NCI-H82 (cell line): ENCODE measurements at places on chromosomes 2 and 18.
A peak's percentile ranks its signal among the peaks of the same experiment; 100 is the strongest.

- no peak for DNase-seq
Observed at GRCh38 chr2:198097630-198098029, 293.2 kb downstream of the PLCL1 start.

DNA sequence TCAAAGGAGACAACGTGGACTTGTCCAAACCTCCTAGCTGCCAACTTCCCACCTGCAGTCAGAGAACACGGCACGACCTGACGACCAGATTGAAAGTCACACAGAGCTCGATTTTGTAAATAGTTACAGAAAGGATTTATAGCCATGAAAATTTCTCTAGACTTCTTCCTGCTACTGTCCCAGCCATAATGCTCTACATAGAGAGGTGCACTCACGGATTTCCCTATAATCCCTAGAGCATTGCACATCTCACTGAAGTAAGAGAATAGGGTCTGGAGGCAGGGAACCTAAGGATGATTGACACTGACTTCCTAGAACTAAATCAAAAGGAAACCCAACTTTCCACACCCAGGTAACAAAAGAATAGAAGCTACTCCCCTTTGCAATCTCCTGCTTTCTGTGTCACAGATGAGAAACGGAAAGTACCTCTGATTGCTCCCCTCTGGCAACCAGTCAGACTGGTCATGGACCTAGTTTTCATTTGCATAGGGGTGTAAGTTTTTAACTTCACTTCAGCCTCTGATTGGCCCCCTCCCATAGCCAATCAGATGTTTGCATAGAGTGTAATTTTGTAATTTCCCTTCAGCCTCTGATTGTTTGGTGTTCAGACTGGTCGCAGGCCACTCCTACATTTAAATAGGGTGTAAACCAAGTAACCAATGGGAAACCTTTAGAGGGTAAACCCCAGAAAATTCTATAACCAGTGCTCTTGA lies 58.6 kb upstream of the FBXO11 start:
- DNase-seq: no peak

GRCh38 chr2:169709981-169710380 lies 15.7 kb downstream of the PHOSPHO2 start:
- DNase-seq: no peak

- DNase-seq: no peak
Observed at GRCh38 chr2:170115501-170116229, 62.3 kb upstream of the MYO3B start.

- no peak for DNase-seq
Observed at GRCh38 chr18:44229693-44230108, 451.0 kb upstream of the SETBP1 start.

DNA sequence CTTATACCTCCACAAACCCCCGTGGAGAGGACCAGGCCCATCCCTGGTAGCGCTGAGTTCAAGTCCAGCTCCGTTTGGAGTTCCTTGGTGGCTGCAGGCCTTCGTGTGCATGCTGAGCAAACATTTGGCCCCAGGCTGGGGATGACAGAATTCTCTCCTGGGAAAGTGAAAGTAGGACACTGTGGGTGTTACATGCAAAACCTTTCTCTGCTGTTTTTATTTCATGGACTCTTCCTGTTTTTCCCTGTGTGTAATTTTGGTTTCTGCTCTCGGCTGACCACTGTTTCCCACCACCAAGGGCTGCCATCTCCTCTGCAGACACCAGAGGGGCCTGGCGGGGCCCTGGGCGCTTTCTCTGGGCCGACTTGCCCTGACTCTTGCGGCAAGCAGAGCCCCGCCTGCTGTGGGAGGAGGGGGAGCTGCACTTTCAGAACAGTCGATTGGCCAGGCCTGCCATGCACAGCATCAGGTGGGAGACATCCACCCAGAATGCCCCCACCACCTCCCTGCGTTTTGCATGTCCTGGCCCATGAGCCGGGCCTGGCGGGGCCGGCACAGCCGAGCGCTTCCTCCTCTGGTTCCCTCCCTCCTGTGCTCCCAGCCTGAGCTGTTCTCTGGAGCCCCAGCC lies 102.4 kb downstream of the CABLES1 start:
- no peak for DNase-seq

- DNase-seq: no peak
Observed at GRCh38 chr2:217638031-217638430, 364.8 kb downstream of the TNS1 start.

- DNase-seq: no peak
Observed at GRCh38 chr2:65666156-65666725, 233.8 kb upstream of the SPRED2 start.

- DNase-seq: no peak
Observed at GRCh38 chr18:31050635-31051034, 8.1 kb upstream of the DSC3 start.

GRCh38 chr2:24085200-24085489 lies 511 bp upstream of the TP53I3 start:
- DNase-seq: no peak

DNA sequence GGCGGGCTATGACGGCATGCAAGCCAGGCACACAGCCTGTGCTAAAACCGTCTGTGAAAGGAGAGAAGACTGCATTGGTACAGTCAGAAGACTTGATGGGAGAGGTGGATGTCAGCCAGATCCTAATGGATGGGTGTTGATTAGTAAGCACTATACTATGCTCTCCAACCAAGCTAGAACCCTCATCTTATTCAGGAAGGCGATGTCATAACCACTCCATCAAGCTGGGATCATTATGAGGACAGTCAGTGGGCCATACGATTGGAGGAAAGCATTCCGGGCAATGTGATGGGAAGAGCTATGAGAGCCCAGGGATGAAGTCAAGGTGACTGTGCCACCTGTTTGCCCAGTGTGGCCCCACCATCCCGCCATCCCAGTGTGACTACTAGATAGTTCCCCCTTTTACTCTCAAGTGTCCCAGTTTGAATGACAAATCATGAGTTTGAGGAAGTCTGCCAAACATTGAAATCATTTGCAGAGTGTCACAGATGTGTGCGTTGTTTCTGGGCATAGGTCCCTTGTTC lies 66.4 kb downstream of the MRPS9 start:
- DNase-seq: no peak

- no peak for DNase-seq
Observed at GRCh38 chr2:120886534-120887319, 151.1 kb downstream of the GLI2 start.

- no peak for DNase-seq
Observed at GRCh38 chr2:37775908-37776250, 104.4 kb upstream of the CDC42EP3 start.

DNA sequence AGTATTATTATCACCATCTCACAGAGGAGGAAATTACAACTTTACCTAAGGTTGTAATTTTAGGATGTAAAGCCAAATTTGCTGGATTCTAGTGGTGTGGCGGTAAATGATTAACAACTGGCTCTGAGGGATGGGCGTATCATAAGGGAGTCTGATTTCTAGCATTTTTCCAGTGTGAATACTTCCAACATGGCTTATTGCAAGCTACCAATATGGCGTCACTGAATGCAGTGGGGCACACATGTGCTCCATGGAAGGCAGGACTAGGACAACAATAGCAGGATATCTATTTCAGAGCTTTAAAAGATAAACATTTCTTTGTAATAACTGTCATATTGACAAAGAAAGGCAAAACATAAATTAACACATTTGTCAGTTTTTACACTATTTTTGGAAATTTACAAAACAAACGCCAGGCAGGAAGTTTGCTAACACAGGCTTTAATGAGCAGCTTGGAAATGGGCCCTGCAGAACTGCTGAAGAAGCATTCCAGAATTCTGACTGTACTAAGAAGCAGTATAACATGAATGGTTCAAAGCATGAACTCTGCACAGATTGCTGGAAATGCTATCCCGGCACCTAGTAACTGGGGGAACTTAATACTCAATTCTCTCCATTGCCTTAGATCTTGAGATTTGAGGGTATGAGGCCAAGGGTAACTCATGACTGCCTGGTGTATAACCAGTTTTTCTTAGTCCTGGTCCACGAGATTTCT lies 439.3 kb upstream of the MAP2 start:
- no peak for DNase-seq

- DNase-seq: no peak
Observed at GRCh38 chr2:172361360-172361759, 66.0 kb upstream of the ITGA6 start.

DNA sequence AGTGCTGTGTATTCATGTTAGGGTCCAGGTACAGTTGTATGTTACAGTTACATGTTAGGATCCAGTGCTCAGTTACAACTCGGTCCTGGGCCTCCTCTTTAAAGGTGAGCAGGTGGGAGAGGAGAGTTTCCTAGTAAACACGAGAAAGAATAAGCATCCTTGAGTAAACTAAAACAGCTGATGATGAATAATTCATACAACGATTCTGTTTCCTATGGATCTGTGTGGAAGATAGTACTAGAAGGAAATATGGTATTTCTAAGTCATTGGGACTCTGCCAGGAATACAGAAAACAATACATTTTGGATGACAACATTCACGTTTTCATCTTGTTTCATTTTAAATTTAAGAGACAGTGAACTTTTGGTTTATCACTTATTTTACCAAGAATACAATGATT lies 29.5 kb downstream of the SNTG2 start:
- no peak for DNase-seq

- DNase-seq: no peak
Observed at GRCh38 chr2:43132683-43133301, 93.6 kb downstream of the ZFP36L2 start.

- no peak for DNase-seq
Observed at GRCh38 chr2:19099181-19099580, 259.2 kb downstream of the OSR1 start.

DNA sequence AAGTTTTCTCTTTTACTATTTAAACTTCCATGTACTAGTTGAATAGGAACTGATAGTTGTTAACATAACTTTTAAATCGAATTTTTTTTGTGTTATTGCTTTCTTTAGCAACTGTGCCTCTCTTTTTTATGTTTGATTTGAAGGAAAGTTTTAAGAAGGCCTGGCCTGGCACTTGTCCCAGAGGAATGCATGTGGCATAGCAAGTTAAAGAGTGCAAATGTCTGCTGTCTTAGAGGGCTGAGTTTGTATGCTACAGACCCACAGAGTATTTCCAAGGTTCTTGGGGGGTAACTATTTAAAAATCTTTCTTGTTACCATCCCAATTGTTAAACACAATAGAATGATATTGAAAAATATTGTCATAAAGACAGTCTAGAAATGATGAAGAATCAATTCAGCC lies 47.0 kb downstream of the MTCL1 start:
- DNase-seq: no peak

- DNase-seq: no peak
Observed at GRCh38 chr2:102291319-102292075, 19.9 kb upstream of the IL1RL1 start.

DNA sequence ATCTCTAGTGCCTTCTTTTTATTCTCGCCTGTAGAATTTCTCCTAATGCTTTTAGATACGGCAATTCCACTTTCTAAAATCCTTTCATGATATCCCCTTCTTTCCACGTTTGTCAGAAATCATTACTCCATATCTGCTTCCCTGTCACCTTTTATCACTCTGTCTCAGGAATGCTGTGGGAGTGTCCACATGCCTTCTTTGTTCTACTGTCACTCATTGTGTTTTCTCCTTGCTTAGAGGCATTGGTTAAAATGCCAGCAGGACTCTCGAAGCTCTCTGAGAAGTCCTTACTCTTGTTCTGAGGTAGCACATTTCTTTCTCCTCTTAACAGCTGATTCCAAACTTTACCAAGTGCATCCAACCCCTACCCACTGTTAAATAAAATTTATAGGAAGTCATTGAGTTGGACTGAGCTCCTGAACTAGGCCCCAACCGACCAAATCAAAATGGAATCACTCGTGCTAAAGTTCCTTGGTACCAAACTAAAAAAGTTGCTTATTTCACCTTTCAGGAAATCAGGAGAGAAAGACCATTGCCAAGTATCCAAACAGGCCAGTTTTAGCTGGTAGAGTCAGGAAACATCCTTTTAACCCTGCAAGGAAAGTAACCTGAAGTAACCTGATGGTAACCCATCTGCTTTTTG lies 10.6 kb upstream of the GALNT5 start:
- no peak for DNase-seq

- peak; percentile 92 for DNase-seq
Observed at GRCh38 chr2:25310965-25311864, 30.5 kb downstream of the DNMT3A start.

DNA sequence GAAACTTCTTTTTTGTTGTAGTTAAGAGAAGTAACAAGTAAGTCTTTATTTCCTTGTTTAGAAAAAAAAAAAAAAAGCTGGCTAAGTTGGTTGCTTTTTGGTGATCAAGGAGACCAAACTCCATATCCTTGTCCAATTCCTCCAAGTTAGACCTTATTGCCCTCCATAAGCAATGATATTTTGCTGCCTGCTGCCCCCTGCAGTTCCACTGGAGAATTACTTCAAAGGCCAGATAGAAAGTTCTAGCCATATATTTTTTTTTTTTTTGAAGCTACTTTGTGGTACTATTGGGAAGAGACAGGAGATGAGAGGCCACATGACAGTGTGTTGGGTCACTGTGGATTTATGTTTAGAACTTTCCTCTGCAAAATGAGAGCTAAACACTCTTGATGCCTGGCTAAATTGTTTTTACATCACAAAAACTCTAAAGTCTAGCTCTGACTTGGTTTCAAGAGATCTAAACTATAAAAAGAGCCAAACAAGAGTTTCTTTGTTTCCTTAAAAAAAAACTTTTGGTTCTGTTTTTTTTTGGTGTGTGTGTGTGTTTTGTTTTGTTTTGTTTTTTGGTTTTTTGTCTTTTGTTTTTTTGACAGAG lies 80.7 kb upstream of the RASGRP3 start:
- peak; percentile 50 for DNase-seq

DNA sequence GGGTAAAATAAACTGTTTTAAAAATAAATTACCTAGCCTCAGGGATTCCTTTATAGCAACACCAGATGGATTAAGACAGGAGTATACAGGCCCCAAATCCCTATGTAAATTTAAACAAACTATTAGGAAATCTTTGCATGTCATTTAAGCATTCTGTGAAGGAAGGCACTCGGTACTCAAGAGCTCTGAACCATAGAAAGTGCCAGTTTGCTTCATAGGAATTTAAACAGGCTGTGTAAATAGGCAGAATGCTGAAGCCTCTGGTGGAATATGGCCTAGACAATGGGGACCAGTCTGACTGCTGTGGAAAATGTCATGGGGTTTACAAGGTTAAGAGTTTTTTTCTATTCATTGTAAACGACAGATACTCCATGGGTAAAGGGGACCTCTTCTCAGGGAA lies 377.4 kb downstream of the DLGAP1 start:
- DNase-seq: no peak

GRCh38 chr2:237361194-237362004 lies 52.6 kb downstream of the COL6A3 start:
- no peak for DNase-seq

- DNase-seq: peak; percentile 71
Observed at GRCh38 chr2:218648088-218648786, 11.2 kb downstream of the ZNF142 start.

DNA sequence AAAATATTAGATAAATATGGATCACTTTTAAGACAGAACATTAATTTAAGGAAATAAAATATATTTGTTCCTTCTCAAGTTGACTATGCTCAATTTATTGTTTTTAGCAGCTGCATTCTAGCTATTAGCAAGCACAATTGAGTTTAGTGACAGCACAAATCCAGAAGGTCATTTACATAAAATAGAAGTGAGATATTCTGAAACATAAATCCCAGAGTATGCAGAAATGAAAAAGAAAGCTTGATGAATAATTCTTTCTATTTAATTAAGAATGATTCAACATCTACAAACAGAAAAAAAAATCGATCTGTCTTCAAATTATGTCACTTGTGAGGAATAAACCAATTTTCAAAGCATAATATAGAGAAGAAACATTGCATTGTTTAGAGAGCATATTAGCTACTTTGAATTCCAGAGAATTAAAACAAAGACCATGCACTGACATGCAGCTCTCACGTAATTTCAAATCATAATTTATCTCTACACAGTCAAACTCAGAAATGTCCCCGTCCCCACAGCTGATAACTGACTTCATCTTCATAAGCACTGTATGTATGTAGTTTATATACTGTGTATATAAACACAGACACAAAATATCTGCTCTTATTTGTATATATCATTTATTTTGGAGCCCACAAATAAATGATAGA lies 458.4 kb downstream of the TMX3 start:
- no peak for DNase-seq
